ENCODE measurements at places on chromosomes 4 and X. TPM values are rescaled to one million over a fixed set of nuclear protein-coding genes. Genes with fewer than 3 reads are reported as not detected.

PPM1K gene
- 3.3 TPM for total RNA-seq

DCX gene
- not detected for total RNA-seq

PRKG2 gene
- not detected for total RNA-seq

OPHN1 gene
- 2.4 TPM for total RNA-seq

ATP1B4 gene
- total RNA-seq: 7.1 TPM

Data from psoas muscle (tissue), 8 donors.